Right lobe of liver (tissue), 6 donors: ENCODE measurements at places on chromosomes 6 and 20.

- DNase-seq, result no peak
Observed at GRCh38 chr6:107495196-107495643, 5.3 kb downstream of the SOBP start.

- no peak for DNase-seq
Observed at GRCh38 chr6:8017705-8018104, 46.5 kb downstream of the BLOC1S5 start.

DNA sequence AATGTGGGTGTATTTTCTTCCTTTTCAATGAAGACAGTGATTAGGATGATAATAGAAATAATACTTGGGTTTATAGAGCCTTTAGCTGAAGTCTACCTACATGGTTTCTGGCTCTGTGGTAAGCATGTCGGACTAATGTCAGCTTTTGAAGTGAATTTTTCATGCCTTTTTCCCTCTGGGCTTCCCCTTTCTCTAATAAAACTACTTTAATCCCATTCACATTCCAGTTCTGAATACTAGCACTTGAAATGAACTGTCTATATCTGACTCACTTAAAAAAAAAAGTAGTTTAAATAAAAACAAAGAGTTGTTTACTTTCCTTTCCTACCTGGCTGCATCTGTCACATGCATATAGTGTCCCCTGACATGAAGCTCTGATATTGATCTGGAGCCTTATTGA lies 545.9 kb upstream of the FLRT3 start:
- no peak for DNase-seq

DNA sequence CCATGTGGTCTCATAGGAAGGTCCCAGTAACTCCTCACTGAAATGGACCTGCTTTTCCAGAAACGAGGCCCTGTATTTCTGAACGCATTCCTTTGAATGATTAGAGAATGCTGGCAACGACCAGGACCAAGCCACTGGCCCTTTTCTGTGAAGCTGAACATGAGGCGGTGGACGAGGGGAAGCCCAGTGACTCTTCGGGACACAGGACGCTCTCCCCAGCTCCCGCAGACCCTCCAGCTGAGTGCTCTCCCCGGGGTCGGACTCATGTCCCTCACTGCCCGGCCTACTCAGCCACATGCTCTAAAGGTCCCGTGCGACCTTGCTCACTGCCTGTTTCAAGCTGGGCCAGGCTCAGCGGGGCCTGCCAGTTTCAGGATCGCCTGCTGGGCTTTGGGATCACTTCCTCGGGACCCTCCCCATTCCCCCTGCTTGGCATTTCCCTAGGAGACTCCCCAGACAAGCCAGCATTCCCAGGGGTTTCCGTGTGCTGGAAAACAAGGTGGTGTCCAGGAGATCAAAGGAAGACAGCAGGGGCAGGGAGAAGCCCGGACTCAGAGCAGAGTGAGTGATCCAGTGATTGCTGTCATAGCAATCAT lies 2.6 kb upstream of the CST9 start:
- DNase-seq, result no peak

- DNase-seq, result no peak
Observed at GRCh38 chr6:130593200-130593599, 227.4 kb downstream of the TMEM200A start.

GRCh38 chr6:169789146-169789943 lies 37.9 kb downstream of the ERMARD start:
- no peak for DNase-seq
